ENCODE measurements at places on chromosomes 1 and 21.

DNA sequence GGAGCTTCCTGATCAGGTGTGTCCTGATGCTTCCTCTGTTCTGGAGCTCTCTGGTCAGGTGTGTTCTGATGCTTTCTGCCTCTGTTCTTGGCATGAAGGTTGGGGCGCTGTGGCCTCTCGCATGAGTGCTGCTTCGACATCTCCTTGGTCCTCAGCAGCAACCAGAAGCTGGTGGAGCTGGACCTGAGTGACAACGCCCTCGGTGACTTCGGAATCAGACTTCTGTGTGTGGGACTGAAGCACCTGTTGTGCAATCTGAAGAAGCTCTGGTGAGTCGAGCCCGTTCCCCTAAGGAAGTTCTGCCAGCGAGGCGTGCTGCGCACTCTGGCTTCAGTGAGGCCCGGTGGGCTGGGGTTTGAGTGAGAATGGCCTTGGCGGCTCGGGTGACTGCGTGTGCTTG lies 18.0 kb downstream of the NLRP3 start:
- peaks cover 15% of the 10 kb centered on the region for H3K36me3 ChIP-seq
- no peak overlapping the region for H3K4me3 ChIP-seq
- no peaks in the 10 kb centered on the region for H3K4me1 ChIP-seq
- DNase-seq, result no peak
- no peak overlapping the region for H3K27ac ChIP-seq
- no peaks in the 10 kb centered on the region for H3K27me3 ChIP-seq

DNA sequence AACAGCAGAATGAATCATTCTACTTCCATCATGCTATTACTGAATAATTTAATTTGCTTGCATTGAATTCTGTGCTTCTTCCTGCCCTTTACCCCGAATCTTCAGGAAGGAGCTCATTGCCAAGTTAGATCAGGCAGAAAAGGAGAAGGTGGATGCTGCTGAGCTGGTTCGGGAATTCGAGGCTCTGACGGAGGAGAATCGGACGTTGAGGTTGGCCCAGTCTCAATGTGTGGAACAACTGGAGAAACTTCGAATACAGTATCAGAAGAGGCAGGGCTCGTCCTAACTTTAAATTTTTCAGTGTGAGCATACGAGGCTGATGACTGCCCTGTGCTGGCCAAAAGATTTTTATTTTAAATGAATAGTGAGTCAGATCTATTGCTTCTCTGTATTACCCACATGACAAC lies 44.2 kb downstream of the MAP3K7CL start:
- H3K4me3 ChIP-seq, result no peak overlapping the region
- DNase-seq, result no peak
- H3K36me3 ChIP-seq, result no peaks in the 10 kb centered on the region
- no peaks in the 10 kb centered on the region for H3K4me1 ChIP-seq

- H3K4me3 ChIP-seq, result no peak overlapping the region
- H3K36me3 ChIP-seq, result no peaks in the 10 kb centered on the region
- H3K4me1 ChIP-seq, result peaks cover 14% of the 10 kb centered on the region
- DNase-seq, result no peak
- H3K27me3 ChIP-seq, result no peaks in the 10 kb centered on the region
- H3K27ac ChIP-seq, result no peak overlapping the region
Observed at GRCh38 chr1:172654535-172654934, 4.4 kb upstream of the FASLG start.

DNA sequence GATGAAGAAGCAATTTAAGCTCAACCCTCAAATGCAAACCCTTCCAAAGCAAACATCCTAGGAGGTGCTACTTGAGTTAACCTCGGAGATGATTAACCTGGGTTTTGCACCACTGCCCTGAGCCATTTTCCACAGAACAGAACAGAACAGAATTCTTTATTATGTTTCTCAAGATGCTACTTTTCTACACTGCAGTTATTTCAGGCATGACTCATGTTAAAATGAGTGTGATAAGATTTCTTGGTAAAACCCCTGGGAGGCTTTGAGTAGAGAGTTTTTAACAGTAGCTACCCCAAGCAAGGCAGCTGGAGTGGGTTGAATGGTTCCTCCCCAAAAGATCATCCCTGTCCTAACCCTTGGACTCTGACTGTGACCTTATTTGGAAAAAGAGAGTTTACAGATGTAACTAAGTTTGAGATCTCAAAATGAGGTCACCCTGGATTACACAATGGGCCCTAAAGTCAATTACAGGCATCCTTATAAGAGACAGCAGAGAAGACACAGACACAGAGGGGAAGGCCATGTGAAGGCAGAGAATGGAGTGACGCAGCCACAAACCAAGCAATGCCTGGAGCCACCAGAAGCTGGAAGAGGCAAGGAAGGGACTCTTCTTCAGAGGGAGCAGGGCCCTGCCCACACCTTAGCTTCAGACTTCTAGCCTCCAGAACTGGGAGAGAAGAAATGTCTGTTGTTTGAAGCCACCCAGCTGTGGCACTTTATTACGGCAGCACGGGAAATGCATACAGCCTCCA lies 153.4 kb downstream of the ETS2 start:
- DNase-seq, result no peak
- H3K4me3 ChIP-seq, result no peak overlapping the region
- H3K27ac ChIP-seq, result no peak overlapping the region

GRCh38 chr1:159334797-159335196 lies 32.7 kb downstream of the FCER1A start:
- H3K27me3 ChIP-seq, result no peaks in the 10 kb centered on the region
- no peak for DNase-seq
- H3K27ac ChIP-seq, result no peak overlapping the region
- H3K36me3 ChIP-seq, result no peaks in the 10 kb centered on the region
- no peak overlapping the region for H3K4me3 ChIP-seq
- no peaks in the 10 kb centered on the region for H3K4me1 ChIP-seq

DNA sequence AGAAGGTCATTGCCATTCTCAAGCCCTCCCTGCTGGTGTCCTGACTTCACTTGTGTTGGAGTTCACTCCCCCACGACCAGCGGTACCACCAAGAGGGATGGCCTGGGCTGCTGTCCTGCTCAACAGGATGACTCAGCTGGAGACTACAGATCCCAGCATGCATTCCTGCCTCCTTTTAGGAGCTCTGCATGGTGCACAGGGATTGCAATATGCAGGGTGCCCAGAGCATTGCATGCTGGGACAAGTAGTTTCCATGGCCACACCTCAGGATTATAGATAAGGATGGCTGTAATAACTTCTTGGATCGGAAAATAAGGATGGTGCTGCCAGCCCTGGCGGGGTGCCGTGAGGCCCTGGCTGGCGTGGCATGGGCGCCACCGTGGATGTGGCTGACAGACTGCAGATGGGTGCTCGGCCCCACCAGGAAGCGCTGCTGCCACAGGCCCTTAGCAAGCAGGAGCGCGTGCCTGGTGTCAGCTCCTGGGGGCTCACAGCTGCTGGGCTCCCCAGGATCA lies 150.0 kb downstream of the CASZ1 start:
- no peak for DNase-seq
- H3K4me1 ChIP-seq, result no peaks in the 10 kb centered on the region
- H3K27me3 ChIP-seq, result no peaks in the 10 kb centered on the region
- no peak overlapping the region for H3K4me3 ChIP-seq
- no peaks in the 10 kb centered on the region for H3K36me3 ChIP-seq

- H3K27ac ChIP-seq, result no peak overlapping the region
- H3K4me3 ChIP-seq, result no peak overlapping the region
- H3K4me1 ChIP-seq, result no peaks in the 10 kb centered on the region
- DNase-seq, result no peak
- no peaks in the 10 kb centered on the region for H3K36me3 ChIP-seq
Observed at GRCh38 chr1:172480431-172480830, 36.6 kb upstream of the PIGC start.

- H3K4me1 ChIP-seq, result no peaks in the 10 kb centered on the region
- H3K4me3 ChIP-seq, result no peak overlapping the region
- H3K36me3 ChIP-seq, result no peaks in the 10 kb centered on the region
- DNase-seq, result no peak
- no peak overlapping the region for H3K27ac ChIP-seq
Observed at GRCh38 chr1:200755456-200755855, 16.8 kb downstream of the CAMSAP2 start.

- no peaks in the 10 kb centered on the region for H3K4me1 ChIP-seq
- DNase-seq, result no peak
- H3K4me3 ChIP-seq, result no peak overlapping the region
- no peaks in the 10 kb centered on the region for H3K27me3 ChIP-seq
Observed at GRCh38 chr1:6930732-6931300, 145.6 kb downstream of the CAMTA1 start.

DNA sequence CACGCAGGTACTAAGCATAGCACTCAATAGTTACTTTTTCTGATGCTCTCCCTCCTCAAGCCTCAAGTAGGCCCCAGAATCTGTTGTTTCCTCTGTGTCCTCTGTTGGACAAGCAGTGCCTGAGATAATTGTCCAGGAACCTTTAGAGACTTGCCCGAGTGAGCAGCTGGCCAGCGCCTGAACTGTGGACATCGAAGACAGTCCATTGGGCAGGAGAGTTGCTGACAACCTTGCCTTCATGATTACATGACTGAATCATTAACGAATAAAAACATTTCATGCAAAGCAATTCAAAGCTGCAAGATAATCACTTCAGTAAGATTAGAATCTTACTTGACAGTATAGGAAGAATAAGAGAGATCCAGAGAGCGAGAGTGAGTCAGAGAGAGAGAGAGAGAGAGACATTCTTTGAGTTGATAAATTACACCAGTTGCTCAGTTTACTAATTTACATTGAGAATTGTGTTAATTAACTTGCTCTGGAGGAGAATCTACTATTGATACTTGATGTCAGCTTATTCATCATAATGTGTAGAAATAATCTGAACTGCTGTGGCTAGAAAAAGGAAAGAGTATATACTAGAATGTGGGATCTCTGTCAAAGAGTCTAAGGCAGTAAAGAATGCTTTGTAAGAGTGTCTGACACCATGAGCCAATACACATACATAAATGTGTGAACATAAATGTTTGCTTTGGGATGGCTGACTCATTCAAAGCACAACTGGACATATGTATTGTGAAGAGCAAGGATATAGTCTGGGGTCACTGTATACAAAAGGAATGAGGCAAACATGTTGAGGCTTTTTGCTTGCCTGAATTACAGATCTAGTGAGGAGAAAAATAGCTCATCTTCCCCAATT lies 216.0 kb downstream of the ZNF326 start:
- no peaks in the 10 kb centered on the region for H3K36me3 ChIP-seq
- DNase-seq, result no peak
- no peak overlapping the region for H3K4me3 ChIP-seq
- no peak overlapping the region for H3K27ac ChIP-seq
- H3K4me1 ChIP-seq, result no peaks in the 10 kb centered on the region

DNA sequence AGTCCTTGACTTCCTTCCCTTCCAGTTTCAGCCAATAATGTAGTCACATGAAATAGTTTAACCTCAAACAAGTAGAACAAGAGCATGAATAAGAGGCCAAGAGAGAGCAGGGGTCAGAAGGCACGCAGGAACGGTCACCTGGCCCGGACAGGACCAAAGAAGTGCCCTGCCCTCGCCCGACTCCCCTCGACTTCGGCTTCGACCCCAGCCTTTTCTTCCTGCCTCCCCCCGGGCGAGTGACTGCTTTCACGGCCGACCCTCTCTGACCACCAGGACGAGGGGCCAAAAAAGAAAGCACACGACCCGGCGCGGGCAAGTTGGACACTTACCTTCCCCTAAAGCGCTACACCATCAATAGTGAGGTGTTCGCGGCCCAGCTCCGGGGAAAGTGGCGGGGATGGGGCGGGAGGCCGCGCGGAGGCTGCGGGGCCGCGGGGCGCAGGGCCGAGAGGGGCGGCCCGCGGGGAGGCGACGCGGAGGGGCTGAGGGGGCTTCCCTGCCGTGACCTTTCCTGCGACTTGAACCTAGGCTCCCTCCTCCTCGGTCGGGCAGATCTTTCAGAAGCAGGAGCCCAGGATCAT lies 519 bp downstream of the RERE start:
- H3K36me3 ChIP-seq, result no peaks in the 10 kb centered on the region
- no peaks in the 10 kb centered on the region for H3K27me3 ChIP-seq
- peaks cover 10% of the 10 kb centered on the region for H3K4me1 ChIP-seq
- no peak for DNase-seq
- peak overlapping the region; percentile 96 for H3K27ac ChIP-seq
- peak overlapping the region; percentile 96 for H3K4me3 ChIP-seq

DNA sequence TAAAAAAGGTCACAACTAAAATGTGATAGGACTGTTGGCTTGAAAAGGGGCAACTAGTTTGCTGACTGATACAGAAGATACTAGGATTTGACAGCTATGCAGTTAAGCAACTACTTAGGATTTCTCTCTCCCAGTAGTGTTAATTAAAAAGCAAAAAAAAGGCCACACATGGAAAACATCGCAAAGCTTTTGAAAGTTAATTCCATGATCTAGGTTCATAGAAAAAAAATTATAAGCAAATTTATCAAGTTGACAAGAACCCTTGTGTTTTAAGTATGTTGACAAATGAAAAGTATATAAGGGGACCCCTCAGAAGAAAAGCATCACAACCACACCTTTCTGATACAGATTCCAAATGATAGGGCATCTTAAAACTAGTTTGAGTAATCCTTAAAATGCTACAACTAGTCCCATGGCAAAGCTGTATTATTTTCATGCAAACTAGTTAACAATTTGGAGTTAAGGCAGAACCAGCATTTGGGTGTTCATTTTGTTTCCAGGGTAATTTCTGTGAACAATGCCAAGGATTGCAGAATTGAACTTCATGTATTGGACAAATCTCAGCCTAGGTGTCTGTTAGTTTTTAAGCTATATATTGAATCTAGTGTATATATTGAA lies 4.1 kb downstream of the PNRC2 start:
- DNase-seq, result no peak
- no peaks in the 10 kb centered on the region for H3K27me3 ChIP-seq
- H3K36me3 ChIP-seq, result peaks cover 11% of the 10 kb centered on the region
- H3K4me1 ChIP-seq, result peaks cover 4% of the 10 kb centered on the region
- H3K4me3 ChIP-seq, result no peak overlapping the region
- H3K27ac ChIP-seq, result no peak overlapping the region

DNA sequence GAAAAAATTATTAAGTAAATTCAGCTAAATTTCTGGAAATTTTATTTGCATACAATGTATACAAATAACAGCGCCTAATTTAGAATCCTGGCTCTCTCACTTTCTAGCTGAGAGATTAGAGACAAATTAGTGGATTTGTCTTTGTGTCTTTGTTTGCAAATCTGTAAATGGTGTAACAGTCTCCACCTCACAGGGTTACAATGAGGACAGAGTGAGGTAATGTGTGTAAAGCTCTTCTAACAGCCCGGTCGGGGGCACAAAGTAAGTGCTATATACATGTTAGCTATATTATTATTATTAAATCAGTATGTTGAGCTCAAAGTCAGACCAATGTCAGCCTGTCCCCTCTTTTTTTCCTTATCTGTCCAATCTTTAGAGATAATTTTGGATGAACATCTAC lies 5.0 kb upstream of the ADAMTSL4 start:
- H3K27ac ChIP-seq, result no peak overlapping the region
- H3K27me3 ChIP-seq, result no peaks in the 10 kb centered on the region
- H3K4me3 ChIP-seq, result no peak overlapping the region
- no peak for DNase-seq

All from naive thymus-derived CD4-positive, alpha-beta T cell (primary cell).